ENCODE measurements at places on chromosomes 1 and 21. TPM values are rescaled to one million over a fixed set of nuclear protein-coding genes. Genes with fewer than 3 reads are reported as not detected.

The SLAMF7 gene
- 1.8 TPM for total RNA-seq

The FAM151A gene
- total RNA-seq: not detected

The GCSAML gene
- not detected for total RNA-seq

The NBPF19 gene
- total RNA-seq: 4.8 TPM

The LCE2A gene
- not detected for total RNA-seq
